ENCODE measurements at places on chromosomes 7 and 10.
A peak's percentile ranks its signal among the peaks of the same experiment; 100 is the strongest.

- no peak for DNase-seq
These were observed 98.8 kb downstream of the PFKFB3 start for GRCh38 chr10:6301488-6302075.

DNA sequence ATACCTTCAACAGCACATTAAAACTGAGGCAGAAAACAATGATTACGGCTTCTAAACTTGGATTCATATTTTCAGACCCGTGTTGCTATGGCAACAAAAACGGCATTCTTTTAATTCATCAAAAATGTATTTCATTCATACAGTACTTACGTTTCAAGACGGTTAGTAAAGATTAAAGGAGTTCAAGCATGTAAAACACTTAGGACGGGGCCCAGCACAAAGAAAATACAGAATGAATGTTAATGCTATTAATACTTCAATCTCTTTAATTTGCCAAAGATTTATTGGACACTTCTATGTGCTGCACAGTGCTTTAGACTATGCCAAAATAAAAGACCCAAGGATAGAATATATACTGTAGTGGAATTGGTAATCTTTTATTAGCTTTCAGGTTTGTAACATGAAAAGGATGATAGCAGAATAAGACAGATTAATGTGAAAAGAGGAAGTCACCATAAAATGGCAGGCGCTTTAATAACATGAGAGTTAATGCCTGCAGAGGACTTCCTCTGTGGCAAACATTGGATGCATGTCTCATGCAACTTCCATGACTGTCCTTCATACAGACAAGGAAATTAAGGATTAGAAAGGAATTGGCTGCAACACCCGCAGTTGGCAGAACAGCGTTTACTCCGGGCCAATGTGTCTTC lies 201.6 kb upstream of the KLF6 start:
- DNase-seq, result no peak

GRCh38 chr7:142321391-142321790 lies 63.5 kb upstream of the PRSS58 start:
- no peak for DNase-seq

GRCh38 chr10:60962946-60963345 lies 19.0 kb upstream of the RHOBTB1 start:
- no peak for DNase-seq

DNA sequence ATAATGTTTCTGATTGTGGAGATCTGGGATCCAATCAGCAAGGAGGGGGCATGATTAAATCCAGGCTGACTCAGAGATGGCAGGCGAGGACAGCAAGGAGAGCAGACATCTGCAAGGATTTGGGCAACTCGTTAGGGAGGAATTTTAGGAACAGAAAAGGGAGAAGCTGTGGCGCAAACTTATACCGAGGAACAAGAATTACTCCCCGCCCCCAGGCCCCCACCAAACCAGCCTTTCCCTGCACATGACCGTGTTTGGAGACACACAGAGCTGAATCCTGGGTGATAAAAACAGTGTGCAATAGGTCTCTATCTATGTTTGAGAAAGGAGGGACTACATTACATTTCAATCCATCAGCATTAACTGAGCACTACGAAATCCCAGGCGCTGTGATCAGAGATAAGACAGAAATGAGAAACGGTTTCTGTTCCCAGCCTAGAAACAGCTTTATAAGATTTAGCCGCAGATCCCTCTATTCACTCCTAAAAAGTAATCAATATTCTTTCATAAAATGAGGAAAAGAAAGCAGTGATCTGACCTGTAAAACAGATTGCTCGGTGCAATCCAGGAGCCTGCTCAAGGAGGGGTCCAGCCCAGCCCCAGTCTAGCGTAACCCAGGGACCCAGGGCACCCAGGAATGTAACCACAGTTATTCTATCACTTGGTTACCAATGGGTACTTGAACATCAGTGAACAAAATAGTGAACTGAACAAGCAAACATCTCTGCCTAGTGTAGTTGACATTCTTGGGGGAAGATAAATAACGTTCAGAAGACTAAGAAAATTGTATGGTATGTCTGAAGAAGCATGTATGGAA lies 37.2 kb upstream of the RAPGEF5 start:
- DNase-seq, result no peak

DNA sequence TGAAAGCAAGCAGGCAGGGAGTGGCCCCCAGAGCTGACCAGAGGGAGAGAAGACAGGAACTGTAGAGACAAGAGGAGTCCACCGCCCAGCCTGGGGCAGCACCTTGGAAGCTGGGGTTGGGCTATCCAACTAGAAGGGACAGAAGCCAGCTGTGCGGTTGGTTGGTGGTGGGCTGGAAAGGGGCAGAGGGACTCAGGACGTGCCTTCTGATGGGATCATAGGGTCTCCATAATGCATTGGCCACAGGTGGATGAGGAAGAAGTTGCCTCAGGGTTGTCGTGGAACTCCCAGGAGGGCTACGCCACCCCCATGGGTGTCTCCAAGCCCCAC lies 114.0 kb upstream of the RET start:
- no peak for DNase-seq

DNA sequence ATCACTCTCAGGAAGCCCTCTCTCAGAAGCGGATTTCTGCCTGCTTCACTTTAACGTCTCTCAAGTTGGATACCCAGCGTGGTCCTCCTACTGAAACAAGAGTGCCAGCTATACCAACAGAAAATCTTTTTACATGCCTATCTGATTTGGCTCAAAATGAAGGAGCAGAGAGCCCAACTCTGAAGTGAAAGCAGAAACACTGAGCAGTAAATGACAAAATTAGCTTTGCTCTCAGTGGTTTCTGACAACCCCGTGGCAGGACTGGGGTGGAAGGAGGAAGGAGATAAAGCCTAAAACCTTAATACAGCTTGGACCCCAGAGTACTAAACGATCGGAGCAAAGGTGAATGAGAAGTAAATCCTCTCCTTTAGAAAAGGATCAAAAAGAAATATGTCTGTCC lies 25.1 kb upstream of the GPR37 start:
- DNase-seq, result no peak

GRCh38 chr7:84686373-84686772 lies 491.8 kb upstream of the SEMA3A start:
- DNase-seq, result no peak

- DNase-seq, result no peak
These were observed 320.7 kb downstream of the CDC14C start for GRCh38 chr7:49245062-49245461.

- no peak for DNase-seq
These were observed 194.5 kb downstream of the TCERG1L start for GRCh38 chr10:131116991-131117375.

GRCh38 chr10:95532536-95532935 lies 28.6 kb downstream of the SORBS1 start:
- DNase-seq, result no peak

DNA sequence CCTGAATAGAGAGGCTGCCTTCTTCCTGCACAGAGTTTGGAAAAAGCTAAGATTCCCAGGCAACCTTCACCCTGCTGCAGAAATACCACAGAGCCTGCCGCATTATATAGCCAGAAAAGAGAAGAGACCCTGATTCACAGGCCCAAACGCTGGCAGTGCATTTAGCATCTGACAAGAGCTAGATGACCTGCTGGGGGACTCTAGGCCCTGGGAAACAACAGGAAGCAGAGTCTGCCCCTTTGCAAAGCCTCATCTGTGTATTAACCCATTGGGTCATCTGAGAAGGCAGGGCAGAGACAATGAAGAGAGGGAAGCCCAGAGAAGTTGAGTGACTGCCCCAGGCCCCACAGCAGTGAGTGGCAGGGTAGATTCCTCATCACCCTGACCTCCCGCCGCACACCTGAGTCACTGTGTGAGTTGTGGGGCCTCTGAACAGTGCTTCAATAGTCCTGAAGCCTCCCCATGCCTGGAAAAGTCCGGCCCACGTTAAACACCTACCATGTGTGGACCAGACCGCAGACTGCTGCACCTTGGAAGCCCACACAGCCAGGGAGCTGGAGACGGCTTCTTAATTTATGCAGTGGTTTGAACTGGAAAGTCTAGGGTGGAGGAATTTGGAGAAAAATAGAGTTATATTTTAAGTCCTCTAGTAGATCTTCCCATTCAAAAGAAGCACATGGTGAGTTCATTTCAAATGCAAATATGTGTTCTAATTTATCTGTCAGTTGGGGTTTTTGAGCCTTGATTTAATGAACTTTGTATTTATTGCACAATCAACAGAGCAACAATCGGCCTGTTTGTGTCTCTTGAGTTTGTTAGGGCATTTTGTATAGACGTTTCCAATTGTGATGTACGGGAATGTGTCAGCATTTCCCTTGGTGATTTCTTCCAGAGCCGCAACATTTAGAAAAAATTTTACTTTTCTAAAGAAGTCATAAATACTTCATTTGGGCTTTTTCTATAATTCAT lies 80.4 kb upstream of the GPR26 start:
- DNase-seq, result no peak

GRCh38 chr10:130127364-130128061 lies 8.7 kb upstream of the GLRX3 start:
- DNase-seq, result peak; percentile 52

DNA sequence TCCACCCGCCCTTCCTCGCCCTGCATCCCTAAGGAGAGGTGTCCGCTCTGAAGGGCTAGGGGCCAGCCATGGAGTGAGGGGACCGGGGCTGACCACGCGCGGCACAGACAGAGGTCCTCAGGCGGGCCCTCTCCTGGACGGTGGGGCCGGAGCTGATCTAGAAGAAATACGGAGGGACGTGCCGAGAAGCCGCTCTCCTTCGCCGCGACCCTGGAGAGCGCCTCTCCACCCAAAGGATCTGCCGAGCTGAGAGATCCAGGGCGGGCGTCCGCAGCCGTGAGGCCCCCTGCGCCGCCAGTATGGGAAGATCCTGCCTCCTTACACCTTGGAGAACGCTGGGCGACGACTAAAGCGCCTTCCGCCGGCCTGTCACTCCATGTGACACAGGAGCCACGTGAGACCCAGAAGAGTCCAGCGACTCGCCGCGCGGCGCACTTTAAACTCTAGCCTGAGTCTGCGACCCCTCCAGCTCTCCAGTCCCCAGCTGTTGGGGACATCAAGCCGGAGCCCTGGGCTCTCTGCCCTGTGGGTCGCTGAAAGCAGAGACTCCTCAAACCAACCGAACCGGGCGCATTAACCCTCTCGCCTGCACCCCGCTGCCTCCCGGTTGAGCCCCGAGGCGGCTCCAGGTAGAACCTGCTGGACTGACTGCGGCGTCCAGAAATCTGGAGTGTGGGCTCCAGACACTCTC lies 1.5 kb upstream of the SFMBT2 start:
- no peak for DNase-seq

DNA sequence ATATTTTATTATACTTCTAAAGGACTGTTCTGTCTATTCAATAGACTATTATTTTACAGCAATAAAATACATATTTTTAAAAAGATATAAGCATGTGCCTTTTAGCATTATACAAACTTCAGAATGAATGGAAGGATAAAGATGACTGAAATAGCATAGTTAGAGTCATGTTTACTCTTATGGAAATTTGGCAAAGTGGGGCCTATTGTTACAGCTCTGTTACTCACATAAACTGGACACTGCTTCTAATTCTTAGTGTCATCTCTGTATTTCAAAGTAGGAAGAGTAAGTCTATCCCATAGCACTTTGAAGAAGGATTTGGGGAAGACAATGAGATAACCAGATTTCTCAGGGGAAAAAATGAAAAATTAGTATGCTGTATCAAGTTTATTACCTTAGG lies 168.2 kb downstream of the SKAP2 start:
- no peak for DNase-seq

DNA sequence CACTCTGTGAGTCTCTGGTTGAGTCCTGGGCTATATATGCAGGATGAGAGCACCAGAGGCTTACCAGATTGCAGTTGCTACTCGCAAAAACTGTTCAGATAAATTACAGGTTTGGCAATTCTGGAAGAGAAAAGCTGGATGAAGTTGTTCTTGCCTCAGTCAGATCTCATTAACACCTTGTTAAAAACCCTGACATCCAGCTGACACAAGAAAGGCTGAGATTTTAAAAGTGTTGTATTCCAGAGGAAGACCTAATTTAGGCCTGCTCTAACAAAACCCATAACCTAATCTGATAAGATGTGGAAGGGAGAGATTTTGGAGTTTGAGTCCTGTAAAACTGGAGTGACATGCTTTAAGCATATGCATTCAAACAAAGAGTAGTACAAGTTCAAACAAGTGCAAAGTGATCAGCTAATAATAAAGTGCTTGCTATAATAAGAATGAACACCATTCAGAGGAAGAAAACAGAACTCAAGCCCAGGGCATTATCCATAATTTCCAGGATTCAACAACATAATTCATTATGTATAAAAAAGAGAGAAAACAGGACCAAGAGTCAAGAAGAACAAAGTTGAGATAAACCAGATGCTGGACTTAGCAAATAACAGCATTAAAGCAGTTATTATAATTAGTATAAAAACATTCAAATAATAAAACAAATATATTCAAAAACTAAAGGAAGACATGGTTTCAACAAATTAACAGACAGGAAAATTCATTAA lies 135.5 kb downstream of the CD36 start:
- DNase-seq, result no peak

DNA sequence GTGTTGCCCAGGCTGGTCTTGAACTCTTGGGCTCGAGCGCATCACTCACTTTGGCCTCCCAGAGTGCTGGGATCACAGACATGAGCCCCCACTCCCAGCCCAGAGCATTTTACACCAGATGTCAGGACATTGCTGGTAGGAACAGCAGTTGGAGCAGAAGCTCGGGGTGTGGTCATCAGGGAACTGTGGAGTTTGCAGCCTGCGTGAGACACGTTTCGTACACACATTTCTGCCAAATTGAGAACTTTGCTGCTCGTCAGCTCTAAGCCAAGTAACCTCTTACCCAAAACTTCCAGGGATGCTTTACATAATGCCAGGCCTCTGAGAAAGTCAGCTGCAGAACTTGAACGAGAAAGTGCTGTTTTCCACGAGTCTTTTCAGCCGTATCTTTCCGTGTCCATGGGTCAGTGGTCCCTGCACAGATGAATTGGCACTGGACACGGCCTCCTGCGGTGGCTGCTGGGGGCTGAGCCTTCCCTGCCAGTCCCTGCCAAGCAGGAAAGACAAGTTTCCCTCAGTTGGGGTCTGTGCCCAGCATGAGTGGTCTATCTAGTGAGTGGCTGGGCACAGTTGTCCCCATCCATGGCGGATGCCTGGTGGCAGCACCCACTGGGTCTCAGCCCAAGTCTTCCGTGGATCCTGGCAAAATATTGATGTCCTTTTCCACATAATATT lies 54.4 kb downstream of the DNAJB6 start:
- DNase-seq, result no peak

DNA sequence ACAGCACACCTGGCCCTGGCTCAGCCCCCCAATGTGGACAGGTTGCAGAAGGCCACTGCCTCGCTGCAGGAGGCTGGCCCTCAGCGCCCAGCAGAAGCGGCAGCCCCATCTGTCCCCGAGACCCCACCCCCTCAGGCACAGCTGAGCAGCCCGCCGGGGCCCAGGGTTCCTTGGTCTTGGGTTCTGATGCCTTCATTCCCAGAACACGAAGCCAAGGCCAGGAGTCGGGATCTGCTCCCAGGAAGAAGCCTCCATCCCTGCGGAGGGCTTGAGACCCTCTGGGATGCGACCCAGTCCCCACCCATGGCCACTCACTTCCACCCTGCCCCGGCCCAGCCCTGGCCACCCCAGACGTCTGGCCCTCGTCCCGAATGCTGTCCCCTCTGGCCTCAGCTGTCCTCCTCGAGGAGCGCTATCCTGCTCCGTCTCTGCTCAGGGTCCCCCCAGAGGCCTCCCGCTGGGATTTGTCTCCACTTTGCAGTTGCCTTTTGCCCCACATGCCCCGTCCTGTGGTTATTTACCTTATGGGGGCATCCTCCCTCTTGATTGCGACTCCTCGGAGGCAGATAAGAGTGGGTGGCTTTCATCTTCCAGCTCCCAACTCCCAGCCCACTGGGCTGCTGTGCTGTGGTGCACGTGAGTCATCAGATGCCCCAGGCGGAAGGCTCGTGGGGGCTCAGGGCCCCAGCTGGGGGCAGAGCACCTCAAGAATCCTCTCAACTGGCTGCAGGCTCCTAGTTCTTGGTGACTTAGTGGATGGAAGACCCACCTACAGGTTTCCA lies 97.5 kb downstream of the MKI67 start:
- no peak for DNase-seq

- DNase-seq, result no peak
These were observed 131.3 kb downstream of the UBE2H start for GRCh38 chr7:129821476-129821875.
